ENCODE measurements at places on chromosomes 2 and 18.

- no peak overlapping the region for H3K4me3 ChIP-seq
- H3K36me3 ChIP-seq: no peaks in the 10 kb centered on the region
- H3K4me1 ChIP-seq: no peaks in the 10 kb centered on the region
- no peak overlapping the region for H3K27ac ChIP-seq
Observed at GRCh38 chr2:1653956-1654695, 90.2 kb downstream of the PXDN start.

DNA sequence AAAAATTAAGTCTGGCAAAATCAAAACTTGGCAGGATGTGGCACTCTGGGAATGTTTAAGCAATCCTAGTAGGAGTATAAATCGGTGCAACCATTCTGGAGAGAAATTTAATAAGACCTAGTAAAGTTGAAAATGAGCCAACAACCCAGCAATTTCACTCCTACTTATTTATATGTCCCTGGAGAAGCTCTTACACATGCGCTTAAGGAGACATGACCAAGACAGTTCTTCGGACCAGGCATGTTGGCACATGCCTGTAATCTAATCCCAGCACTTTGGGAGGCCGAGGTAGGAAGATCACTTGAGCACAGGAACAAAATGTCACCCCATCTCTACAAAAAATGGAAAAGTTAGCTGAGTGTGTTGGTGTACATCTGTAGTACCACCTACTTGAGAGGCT, 374.6 kb upstream of the LYPD1 start:
- no peak for DNase-seq
- H3K4me1 ChIP-seq: no peaks in the 10 kb centered on the region
- no peak overlapping the region for H3K27ac ChIP-seq
- no peak overlapping the region for H3K4me3 ChIP-seq
- no peaks in the 10 kb centered on the region for H3K36me3 ChIP-seq
- H3K27me3 ChIP-seq: no peaks in the 10 kb centered on the region

DNA sequence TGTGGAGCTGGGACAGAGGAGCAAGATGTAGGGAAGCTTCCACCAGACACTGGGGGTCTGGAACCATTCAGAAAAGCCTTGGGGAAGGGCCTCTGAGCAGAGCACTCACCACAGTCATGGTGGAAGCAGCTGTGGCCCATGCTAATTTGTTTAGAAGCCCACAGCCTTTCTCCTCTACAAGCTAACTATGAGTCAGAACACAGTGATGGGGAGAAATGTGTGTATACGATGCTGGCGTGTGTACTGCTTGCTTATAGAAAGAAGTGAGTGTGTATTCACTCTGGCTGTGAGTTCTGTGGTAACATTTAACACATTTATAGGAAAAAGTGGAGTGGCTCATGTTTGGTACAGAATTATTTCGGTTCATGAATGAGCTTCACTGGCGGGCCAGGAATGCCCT, 157.0 kb upstream of the ACAA2 start:
- DNase-seq: no peak
- no peak overlapping the region for H3K27ac ChIP-seq
- H3K36me3 ChIP-seq: no peaks in the 10 kb centered on the region
- H3K4me3 ChIP-seq: no peak overlapping the region
- H3K4me1 ChIP-seq: no peaks in the 10 kb centered on the region
- H3K27me3 ChIP-seq: no peaks in the 10 kb centered on the region

DNA sequence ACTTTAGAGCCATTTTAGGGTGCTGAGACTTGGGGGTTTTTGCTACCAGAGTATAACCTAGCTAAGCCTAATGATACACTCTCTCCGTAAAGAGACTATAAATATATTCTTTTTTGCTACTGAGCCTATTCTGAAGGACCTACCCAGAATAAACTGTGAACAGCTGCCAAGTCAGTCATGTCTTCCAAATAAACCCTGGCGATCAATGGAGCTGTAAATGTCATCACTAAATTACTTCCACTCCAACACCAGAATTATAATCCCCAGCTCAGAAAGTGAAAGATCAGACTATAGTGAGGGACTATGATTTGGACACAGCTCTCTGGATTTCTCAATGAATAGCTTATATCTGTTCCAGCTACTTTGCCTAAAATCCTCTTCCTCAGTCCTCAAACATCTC, 178.9 kb downstream of the METTL4 start:
- no peaks in the 10 kb centered on the region for H3K4me1 ChIP-seq
- H3K27me3 ChIP-seq: peaks cover 12% of the 10 kb centered on the region
- H3K27ac ChIP-seq: no peak overlapping the region
- no peaks in the 10 kb centered on the region for H3K36me3 ChIP-seq

GRCh38 chr2:29629495-29629894, 291.9 kb downstream of the ALK start:
- no peaks in the 10 kb centered on the region for H3K4me1 ChIP-seq
- no peak for DNase-seq
- no peaks in the 10 kb centered on the region for H3K36me3 ChIP-seq
- no peak overlapping the region for H3K27ac ChIP-seq
